ENCODE measurements at places on chromosomes 16 and 17.

DNA sequence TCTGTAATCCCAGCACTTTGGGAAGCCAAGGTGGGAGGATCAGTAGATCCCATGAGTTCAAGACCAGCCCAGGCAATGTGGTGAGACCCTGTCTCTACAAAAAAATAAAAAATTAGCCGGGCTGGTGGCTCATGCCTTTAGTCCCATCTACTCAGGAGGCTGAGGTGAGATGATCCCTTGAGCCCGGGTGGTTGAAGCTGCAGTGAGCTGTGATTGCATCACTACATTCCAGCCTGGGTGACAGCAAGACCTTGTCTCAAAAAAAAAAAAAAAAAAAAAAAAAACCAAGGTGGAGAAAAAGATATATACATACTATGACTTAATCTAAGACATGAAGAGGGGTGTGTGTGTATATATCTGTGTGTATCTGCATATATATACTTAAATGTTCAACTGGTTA lies 26.7 kb downstream of the BBS2 start:
- DNase-seq = no peak

GRCh38 chr17:28141313-28141712 lies 98.8 kb downstream of the NLK start:
- DNase-seq = no peak

GRCh38 chr17:81306491-81306890 lies 11.4 kb upstream of the SLC38A10 start:
- DNase-seq = no peak

- DNase-seq = no peak
Observed at GRCh38 chr17:79984877-79985276, 50.8 kb downstream of the TBC1D16 start.

GRCh38 chr17:55426851-55427586 lies 5.4 kb upstream of the MMD start:
- DNase-seq = no peak

GRCh38 chr16:70453892-70454221 lies 538 bp upstream of the FCSK start:
- peak; percentile 46 for DNase-seq

- no peak for DNase-seq
Observed at GRCh38 chr16:17850581-17851250, 380.0 kb upstream of the XYLT1 start.

DNA sequence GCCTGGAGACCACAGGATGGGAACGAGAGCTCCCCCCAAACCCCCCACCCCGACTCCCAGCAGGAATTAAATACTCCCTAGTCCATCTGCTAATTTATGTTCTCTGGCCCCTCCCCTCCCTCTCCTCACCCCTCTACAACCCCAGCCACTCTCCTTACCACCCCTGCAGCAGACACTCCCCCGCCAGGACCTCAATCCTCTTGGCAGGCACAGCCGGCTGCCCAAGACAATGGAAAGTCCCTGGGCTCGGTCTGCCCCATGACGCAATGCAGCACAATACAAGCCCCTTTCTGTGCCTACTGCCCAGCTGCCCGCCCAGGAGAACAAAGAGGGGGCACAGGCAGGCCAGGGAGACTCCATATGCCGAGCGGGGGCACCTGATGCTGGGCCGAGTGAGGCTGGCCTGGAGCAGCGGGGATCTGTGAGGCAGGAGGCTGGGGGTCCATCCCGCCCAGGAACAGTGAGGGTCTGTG lies 30.3 kb upstream of the CDC42EP4 start:
- DNase-seq = no peak

DNA sequence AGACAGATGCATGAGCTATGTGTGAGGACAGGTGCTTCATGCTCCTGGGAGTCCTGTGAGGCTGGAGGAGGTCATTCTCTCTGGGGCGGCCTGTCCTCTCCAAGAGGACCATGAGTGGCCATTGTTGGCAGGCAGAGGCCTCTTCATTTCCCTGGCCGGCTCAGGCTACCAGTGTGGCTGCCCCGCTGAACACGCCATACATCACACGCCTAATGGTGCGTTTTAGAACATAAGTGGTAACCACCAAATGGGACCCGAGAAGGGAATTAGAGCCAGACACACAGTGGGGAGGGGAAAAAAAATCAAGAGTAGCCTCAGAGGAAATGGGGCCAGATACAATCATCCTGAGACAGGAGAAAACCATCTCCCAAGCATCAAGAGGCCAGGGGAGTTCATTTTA lies 140.0 kb downstream of the SPACA3 start:
- DNase-seq = no peak

DNA sequence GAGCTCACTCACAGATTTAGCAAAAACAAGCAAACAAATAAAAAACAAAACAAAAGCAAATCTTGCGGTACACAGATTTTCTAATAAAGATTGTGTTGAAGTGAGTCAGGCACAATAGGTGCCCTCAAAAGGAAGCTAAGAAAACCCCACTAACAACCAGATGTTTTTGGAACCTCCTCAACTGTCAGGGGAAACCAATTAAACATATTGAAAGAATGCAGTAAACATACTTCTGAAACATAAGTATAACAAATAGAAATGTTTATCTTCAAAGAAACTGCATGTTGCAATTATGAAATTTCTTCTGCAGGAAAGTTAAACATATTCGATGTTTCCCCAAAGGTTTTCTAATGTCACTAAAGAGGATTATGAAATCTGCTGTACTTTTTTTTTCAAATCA lies 110.5 kb upstream of the CORO6 start:
- no peak for DNase-seq

Measured in Panc1 (cell line).